Naive thymus-derived CD4-positive, alpha-beta T cell (primary cell): ENCODE measurements at places on chromosomes 5 and 9.

DNA sequence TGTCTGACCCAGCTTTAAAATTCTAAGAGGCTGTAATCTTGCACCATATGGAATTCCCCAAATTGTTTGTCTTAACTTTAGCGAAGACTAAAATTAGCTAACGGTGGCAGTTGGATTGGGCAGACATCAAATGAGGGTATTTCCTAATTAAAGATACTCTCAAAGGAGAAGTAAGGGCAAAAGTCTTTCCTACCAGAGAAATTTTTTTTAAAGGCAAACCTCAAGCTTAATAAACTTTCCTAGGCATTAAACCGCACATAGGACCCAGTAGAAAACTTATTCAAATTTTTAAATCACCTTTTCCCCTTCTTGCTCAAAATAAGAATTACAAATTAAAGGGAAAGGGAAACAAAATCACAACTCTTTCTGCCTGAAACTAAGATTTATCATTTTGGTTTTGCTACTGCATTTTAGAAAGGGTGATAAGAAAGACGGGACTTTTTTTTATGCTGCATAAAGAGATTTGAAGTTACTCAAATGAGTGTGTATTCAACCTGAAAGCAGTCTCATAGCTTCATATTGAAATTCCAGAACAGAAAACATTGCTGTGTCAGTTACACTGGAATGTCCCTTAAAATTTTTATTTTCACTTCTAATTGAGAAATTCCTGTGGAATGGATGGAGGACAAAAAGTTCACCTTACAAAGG is 189.1 kb upstream of the PTGER4 start:
- DNase-seq = no peak

- no peak for DNase-seq
Observed at GRCh38 chr5:176725521-176726280, 78.4 kb downstream of the TSPAN17 start.

DNA sequence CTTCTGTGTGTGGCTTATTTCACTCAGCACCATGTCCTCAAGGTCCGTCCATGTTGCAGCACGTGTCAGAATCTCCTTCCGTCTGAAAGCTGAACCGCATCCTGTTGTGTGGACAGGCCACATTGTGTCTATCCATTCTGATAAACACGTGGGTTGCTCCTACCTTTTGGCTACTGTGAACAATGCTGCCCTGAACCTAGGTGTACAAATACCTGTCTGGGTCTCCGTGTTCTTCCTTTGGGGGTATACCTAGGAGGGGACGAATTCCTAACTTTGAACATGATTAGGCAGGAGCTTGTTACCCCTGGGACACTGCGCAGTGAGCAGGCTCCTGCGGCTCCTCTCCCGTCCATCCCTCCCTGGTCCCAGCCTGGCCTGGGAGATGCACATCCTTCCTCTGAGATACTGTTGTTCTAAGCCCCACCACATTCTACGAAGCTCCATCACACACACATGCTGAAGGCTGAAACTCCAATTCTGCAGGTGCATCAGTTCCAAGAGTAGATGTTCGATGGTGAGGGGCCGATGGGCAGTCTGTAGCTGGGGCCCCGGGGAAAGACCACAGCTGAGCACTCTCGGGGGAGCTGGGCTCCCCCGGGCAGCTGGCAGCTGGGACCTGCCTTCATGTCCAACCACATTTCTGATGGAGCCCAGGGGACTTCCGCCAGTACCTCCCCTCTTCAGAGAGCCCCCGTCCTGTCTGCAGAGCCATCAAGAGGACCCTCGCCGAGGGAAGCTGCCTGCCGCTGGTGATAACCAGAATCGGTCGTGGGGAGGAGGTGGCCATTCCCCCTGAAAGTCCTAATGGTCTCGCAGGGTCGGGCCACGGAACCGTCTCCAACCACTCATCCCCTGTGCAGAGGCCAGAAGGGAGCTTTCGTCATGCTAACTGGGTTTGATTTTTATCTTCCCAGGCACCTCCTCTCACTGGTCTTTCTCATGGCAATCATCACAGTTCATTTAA is 120.9 kb downstream of the COL23A1 start:
- DNase-seq = no peak

DNA sequence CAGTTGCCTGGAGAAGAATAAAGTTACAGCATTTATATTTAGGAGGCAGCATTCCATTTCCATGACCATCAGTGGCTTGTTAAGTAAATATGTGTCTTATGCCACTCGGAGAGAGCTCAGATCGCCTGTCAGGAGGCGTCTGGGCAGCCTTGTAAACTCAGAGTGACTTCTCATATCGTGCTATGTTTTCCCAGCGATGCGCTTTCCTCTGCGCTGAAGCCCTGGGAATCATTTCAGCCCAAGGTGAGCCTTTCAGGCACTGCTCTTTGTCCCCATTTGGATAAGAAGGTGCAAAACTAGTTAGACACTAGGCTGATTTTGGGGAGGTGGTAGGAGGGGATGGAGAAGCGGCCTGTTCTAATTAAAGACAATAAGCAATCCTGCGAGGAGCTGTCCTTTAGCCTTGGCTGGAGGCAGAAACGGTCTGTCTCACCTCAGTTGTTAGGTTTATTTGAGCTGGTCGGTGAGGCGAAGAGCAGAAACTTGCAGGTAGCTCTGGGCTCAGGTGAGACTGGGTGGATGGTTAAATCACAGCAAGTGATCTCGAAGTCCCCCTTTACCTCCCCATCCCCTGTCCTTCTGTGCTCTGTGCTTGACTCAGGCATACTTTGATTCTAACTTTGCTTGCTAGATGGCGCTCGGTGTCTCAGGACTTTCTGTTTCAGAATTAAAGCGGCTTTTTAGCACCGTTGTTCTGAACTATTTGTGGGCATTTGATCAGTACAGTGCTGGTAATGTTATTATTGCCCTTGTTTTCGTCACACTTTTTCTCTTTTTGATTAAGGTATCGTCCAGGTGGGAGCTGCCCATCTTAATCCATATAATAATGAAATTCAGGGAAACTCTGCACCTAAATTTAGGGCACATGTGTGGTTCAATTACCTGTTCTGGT is 24.6 kb downstream of the NR2F1 start:
- DNase-seq = no peak

DNA sequence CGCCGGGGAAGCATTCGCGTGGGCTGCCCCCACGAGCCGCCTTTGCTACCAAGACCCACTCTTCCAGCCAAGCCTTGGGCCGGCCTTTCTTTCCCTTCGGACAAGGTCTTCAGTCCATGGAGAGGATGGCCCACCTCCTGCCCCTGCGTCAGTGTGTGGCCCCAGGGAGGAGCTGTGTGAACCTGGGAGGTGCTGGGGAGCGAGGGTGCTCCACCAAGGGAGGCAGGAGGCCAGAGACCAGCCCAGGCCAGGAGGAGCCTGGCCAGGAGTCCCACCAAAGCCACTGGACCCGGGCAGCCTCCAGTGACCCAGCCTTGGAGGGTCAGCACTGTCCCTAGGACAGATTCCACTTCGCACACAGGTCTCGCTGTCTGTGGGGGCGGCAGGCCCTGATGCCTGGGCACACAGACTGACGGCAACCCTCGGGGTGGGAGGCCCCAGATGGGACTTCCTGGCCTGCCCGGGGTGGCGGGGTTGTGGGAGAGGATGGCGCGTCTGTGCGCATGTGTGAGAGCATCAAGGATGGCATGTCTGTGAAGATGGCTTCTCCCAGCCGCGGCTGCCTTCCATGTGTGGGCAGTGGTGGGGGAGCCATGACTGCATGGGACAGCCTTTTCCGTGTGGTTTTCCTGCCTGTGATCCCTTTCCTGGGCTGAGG is 113.3 kb upstream of the LPCAT1 start:
- DNase-seq = no peak

GRCh38 chr5:14101922-14102321 is 41.2 kb upstream of the TRIO start:
- no peak for DNase-seq

DNA sequence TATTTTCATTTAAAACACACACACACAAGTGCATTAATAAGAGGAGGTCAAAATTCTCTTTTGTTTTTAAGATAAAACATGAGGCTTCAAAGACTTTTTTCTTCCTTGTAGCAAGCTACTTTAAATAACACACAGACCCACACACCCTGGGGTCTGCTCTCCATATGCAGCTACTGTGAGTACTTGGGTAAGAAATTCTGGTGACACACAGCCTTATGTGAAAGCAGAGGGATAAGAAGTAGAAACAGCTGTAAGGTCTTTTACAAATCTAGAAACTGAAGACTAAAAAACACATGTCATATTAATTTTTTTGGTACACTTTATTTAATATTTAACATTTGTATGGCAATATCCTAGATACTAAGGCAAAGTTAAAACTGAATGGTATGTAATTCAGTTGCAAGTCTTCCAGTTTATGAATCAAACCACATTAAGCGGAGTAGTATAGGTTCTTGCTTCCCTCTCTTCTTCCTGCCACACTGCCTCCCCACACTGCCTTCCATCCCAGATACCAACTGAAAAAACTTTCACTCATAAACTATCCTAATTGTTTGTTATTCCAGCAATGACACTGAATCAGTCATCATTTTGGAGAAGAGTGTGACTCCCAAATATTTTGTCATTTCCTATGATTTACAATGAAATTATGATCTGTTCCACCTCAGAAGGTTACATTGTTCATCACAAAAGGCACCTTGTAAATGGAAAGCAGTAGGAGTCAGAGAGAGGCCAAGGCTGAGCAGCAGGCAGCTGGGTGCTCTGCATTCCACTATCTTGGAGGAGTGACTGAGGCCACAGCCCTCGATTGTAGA is 92.0 kb downstream of the PLCXD3 start:
- no peak for DNase-seq

DNA sequence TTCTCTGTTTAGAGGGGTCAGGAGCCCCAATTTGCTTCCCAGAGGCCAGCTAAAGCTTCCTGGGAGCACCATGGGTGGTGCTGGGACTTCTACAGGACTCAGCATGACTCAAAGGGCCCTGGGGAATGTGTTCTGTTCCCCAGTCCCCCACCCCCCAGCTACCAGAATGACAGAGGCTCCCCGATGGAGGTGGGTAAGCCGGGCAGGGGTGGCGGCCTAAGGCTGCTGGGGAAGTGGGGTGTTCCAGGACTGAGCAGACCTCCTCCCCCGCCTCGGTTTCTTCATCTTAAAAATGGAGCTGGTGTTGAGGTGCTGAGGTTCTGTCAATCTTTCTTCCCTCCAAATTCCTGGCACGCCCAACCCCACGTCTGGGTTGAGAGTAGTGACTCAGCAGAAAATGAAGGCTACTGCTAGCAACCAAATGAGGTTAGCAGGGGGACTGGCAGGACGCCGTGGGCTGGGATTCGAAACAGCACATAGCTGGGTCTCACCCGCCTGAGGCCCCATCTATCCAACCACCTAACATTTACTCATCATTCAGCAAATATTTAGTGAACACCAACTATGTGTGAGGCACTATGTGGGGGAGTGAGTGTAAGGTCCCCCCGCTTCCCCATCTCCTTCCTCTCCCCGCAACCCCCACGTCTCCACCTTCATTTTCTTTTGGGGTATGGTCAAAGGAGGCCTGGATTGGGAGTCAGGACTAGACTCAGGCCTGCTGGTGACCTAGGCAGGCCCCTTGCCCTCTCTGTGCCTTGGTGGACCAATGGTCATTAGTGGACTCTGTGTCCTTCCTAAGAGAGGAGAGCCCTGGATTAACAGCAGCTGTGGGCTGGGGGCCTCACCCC is 50.2 kb downstream of the C9orf50 start:
- no peak for DNase-seq

DNA sequence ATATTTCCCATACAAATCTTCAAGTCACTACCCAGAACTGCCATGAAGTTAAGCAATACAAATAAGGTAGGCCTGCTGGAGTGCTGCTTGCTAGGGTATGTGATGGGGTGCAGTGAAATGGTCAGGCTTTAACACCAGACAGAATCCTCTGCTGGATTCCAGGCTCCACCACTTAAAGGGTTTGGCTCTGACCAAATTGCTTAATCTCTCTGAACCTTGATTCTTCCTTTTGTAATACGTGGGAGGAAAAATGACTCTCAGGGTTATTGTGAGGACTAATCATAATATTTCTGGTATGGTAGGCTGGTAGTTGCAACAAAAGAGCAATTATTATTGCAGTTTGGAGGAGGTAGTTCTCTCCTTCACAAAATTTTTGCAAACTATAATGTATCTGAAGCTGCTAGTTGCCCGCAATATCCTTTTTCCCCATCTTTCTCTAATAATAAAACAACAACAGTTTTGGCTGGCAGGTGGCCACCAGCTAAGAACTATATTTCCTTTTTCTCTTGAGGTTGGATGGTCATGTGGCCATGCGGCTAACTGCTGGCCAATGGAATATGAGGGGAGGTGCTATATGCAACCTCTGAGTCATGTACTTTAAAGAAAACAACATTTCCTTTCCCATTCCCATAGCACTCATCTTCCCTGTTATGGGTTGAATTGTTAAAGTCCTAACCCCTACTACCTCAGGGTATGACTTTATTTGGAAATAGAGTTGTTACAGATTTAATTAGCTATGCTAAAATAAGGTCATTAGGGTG is 44.1 kb downstream of the CCL28 start:
- DNase-seq = no peak

DNA sequence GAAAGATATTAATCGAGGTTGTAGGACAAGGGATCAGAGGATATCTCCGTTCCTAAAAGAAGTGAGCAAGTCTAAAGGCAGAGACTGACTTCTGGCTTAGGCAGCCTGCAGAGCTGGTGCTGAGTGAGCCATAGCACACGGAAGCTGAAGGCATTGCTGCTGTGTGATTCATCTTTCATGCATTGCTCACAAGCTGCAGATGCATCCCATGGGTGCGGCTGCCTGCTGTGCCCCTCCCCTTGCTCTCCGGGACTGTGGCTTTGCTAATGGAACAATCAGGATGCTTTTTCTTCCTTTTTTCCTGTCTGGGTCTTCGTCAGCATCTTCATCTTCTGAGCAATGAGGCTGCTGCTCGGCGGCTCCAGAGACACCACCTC is 341.4 kb downstream of the DIRAS2 start:
- DNase-seq = no peak

DNA sequence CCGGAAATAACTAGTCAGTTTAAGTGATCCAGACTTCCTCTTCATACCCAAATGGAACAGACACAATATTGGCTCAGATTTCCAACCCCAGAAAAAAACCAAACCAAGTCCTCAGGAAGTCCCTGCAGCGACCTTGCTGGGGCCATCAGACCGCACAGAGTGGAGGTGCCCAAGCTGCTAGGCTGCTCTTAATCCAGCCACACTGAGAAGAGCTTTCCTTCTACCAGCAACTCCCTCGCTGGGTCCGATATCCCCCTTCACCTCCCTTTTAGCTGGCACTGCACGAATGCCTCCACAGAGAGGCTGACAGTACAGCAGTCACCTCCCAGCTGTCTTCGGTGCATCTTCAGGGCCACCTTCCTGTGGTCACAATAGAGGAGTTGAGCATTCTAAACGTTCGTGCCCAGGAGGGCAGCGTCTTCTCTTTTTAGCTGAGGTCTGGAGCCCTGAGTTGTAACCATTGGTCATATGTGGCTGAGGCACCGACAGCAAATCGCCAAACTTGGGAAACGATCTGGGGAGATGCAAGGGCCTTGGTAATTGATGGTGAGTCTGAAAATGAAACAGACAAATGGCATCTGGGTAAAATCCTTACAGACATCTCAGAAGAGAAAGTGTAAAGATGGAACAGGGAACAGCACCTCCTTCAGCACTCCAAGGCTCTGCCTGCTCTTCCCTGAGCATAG is 5.7 kb downstream of the NAIF1 start:
- DNase-seq = no peak

GRCh38 chr5:111461934-111462333 is 50.4 kb downstream of the STARD4 start:
- DNase-seq = no peak

- peak; percentile 40 for DNase-seq
Observed at GRCh38 chr9:136342181-136343120, 15.1 kb downstream of the GPSM1 start.
